ENCODE measurements at places on chromosomes 11 and 22.

DNA sequence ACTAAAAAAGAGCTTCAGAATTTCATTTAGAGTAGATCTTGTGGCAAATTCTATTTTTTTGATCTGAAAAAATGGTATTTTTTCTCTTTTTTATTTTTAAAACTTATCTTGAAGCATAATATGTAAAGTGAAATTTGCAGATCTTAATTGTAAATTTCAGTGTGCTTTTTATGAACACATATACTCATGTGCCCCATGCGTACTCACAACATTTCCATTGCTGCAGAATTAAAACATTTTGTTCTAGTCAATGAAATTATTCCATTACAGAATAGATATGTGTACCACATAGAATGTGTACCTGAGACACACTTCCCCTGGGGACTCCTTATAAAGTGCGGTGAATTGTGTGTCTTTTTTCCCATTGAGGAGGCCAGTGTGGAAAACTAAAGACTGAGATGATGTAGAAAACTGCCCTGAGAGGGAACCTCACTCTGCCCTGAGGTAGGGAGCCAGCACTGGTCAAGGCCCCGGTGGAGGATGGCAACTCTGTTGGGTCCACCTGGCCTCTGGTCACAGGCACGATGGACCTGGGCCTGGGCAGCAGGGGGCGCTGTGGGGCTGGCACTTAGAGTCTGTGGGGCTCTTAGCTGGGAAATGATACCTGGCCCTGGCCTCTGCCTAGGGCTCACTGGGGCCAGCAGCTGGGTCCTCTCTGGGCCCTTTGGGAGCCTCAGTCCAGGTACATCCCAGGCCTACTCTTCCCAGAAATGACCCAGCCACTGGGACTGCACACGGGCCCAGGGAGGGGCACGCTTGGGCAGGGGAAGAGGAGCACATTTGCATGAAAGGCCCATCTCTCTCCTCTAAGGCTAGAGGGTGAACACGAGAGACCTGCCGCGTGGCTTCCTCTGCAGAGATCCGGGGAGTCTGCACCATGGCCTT is 77.9 kb upstream of the TOP3B start:
- DNase-seq = no peak

DNA sequence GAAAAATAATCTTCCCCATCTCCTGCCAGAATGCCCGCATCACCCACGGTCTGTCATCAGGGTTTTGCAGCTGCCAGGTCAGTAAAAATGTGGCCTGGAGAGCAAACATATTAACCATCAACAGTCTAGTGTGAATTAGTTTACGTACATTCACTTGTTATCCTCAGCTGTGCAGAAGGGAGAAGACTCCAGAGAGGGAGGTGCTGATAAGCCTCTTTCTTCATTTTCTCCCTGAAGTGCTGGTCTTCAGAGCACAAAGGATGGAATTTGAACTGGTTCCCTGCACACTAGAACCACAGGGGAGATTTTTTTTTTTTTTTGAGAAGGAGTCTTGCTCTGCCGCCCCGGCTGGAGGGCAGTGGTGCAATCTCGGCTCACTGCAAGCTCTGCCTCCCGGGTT is 8.2 kb downstream of the FGF19 start:
- no peak for DNase-seq

DNA sequence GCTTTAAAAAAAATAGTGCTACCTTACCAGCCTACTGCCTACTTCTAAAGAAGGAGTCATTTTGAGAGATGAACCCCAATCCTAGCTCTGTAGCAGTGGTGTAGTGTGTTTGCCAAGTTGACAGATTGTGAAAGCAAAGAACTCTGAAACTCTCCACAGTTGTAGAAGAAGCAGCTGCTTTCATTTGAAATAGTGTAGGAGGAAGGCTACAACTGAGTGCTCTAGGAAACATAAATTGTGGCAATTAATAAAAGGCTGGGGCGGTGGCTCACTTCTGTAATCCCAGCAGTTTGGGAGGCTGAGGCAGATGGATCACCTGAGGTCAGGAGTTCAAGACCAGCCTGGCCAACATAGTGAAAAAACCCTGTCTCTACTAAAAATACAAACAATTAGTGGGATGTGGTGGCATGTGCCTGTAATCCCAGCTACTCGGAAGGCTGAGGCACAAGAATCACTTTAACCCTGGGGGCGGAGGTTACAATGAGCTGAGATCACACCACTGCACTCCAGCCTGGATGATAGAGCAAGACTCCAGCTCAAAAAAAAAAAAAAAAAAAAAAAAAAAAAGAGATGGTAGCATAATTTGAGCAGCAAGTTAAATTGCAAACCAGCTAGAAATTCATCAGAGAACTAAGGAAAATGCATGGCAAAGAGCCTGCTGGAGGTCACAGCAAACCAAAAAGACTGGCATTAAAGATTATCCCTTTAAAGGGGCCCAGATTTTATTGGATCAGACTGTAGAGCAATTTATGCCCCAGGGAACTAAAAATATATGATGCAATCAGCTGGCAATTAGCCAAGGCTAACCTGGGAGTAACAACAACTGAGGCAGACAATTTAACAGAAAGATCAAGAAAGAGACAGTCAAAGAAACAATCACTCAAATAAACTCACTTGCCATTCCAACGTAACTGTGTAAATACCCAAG is 112.6 kb downstream of the LUZP2 start:
- no peak for DNase-seq

GRCh38 chr11:72223615-72224563 is 678 bp upstream of the INPPL1 start:
- DNase-seq = peak; percentile 33

GRCh38 chr11:117418737-117419481 is 91.3 kb downstream of the CEP164 start:
- no peak for DNase-seq

GRCh38 chr22:44927463-44928135 is 82.2 kb downstream of the PHF21B start:
- no peak for DNase-seq

- no peak for DNase-seq
Observed at GRCh38 chr11:125772834-125773505, 5.7 kb downstream of the PATE2 start.

DNA sequence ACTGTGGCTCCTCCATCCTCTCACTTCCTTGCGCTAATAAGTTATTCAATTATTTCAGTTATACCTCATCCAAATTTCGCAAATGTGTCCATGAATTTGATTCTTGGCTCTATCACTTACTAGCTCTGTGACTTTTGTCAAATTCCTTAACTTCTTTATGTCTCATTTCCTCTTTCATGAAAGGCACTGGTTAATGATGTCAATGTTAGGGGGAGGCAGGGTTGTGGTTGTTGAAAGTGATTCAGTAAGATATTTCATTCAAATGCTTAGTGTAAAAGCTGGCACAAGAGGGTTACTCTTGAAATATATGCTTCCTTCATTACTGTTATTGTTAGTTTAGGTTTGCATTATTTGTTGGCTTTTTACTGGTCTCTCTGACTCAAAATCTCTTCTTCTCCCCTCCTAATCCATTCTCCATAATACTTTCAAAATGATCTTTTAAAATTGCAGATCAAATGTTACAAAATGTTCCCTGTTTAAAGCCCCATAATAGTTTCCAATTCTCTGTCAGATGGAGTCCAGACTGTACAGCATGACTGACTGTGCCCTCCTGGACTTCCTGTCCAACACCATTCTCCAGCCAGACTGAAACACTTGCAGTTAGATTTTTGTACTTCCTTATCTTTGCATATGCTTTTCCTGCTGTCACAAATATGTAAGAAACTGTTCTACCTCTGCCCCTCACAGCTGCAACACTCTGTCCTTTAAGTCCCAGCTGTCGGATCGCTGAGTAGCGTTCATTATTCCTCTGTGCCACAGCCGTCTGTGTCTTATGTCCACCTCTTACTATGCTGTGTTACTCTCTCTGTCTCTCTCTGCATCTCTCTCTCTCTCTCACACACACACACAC is 510.6 kb upstream of the RAG2 start:
- DNase-seq = peak; percentile 17

GRCh38 chr11:10287140-10287539 is 6.9 kb downstream of the SBF2 start:
- DNase-seq = no peak

GRCh38 chr11:125167954-125168835 is 3.6 kb downstream of the PKNOX2 start:
- DNase-seq = no peak

DNA sequence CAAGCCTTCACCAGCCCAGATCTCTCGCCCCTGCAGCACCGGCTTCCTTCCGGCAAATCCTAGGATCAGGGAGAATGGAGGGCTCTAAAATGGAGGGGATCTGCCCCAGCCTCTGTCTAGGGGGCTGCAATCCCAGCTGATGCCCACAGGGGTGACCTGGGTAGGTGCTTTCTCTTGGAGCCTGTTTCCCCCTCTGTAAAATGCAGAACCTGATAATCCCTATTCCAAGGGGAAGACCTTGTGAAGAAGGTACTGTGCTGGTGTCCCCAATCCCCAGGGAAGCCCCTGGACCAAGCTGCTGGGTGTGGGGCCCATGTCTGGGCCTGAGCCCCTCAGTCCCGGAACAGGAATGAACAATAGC is 2.8 kb downstream of the EMID1 start:
- no peak for DNase-seq

DNA sequence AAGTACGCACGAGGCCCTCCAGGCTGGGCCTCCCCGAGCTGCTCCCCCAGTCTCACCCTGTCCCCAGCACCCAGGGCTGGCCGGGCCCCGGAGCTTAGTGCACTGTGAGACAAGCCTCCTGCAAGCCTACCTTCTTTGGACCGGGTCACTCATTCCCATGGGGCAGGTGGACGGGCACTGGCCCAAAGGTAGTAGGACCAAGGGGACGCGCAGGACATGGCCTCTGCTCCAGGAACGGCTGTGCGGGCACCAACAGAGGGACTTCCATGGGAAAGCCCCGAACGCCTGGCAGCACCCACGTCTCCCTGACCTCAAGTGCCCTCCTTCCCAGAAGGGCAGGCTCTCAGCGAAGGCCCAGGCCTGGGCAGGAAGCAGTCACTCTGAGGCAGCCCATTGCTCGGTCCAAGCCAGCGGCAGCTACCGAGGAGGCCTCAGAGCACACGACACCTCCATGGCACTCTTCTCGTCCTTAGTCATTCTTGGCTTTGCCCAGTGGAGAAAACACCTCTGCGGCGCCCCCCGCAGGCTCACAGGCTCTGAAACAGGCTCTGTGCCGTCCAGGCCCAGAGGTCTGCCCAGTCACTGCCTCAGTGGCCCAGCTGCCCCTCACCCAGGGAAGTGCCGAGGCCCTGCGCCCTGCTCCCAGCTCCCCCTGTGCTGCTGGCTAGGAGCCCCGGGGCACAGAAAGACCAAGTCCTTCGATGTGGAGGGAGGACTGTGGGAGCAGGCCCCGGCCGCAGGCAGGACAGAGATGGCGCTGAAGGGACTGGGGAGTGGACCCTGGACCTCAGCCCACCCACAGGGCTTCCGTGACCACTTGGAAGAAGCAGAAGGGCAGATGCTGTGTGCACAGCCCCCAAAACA is 3.8 kb downstream of the MOB2 start:
- no peak for DNase-seq

DNA sequence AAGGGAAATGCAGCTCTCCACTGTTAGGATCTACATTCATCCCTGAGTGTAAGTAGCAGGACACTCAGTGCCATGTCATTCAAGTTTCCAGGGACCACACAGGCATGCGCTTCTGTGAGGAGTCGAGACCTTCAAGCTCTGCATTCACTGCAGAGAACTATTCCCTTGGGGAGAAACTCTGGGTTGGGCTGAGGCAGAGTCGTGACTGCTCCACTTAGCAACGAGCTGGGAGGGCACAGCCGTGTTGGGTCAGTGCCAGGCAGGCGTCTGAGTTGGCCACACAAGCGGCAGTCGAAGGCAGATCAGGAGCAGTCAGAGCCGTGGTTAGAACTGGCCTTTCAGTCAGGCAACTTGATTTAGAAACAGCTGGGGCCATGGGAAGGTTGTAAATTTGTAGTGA is 14.7 kb downstream of the MPEG1 start:
- no peak for DNase-seq

DNA sequence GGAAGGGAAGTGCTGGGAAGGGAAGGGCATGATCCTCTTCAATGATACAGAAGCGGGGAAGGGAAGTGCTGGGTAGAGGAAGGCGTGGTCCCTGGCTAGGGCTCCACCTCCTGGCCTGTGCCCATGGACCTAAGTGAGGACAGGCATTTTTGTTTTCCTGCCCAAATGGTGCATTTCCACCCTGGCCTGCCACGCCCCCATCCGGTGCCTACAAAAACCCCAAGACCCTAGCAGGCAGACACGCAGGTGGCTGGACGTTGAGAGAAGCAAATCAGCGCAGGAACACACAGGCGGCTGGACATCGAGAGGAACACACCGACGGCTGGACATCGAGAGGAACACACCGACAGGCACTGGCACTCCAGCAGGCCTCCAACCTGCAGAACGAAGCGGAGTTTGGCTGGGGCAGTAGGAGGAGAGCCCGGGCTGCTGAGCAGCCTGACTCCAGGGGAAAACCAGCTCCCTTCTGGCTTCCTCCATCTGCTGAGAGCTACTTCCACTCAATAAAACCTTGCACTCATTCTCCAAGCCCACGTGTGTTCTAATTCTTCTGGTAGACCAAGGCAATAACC is 628.3 kb downstream of the BUD13 start:
- no peak for DNase-seq

DNA sequence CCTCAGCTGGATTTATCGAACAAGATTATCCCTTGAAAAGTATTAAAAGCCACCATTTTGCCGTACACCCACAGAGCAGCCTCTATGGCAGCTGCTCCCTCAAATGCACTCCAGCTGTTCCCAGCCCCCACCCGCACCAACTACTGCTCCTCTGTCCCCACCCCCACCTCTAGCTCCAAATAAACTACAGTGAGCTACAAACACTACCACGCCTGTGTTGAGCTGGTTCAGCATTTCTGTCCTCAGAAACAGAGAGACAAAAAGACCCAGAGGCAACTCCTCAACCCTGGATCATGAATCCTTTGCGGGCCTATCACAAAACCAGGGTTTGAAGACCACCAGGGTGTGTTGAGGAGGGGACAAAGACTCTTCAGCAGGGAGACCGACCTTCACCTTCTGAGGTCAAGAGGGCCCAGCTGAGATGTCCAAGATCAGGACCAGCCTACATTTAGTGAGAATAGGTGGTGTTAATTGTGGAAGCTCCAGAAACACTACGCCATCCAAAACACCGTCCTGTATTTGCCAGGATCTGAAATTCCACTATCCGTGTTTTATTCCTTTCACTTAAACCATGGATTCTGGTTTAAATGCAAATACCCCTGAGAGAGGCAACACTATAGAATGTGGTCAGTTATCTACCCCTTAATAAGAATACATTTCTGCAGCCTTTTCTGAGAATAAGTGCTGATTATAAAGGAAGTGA is 195.9 kb downstream of the DSCAML1 start:
- no peak for DNase-seq

All from Kasumi-1 (cell line).